ENCODE measurements at places on chromosomes 3 and 15.

DNA sequence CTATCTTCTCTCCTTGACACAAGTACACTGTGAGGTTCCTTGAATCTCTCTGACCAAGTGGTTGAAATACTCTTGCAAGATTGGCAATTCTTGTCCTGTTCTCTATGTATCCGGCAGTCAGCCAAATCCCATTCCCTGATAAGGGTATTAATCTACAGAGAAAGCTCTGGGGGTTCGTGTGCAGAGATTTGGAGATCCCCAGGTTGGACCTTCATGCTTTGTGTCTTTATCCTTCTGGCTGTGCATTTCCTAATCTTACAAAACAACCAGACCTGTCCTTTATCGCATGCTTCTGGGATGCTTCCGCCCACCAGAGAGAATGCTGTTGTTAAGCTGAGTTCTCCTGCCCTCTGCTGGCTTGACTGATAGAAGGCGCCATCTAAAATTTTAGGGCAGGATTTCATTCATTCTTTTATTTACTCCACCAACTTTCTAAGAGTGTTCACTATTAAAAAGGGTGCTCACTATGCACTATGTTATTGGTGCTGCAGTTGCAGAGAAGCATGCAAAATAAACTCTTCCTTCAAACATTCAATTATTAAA is 8.6 kb upstream of the SST start:
- DNase-seq, result peak; percentile 2

- DNase-seq, result no peak
Measured at GRCh38 chr15:68638953-68639515, 60.2 kb downstream of the CORO2B start.

DNA sequence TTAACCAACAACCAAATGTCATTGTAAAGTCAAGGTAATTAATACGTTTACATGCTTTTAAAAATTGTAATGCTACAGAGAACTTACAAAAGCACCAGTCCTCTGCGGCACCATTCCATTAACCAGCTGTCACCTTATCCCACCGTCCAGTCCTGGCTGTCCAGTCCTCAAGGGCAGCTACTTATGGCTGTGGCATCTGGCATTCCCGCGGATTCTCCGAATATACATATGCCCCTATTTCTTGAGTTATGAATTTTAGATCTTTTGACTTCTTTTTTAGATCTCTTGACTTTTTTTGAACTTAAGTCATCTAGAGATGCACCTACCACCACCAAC is 382 bp upstream of the POMGNT2 start:
- DNase-seq, result no peak

DNA sequence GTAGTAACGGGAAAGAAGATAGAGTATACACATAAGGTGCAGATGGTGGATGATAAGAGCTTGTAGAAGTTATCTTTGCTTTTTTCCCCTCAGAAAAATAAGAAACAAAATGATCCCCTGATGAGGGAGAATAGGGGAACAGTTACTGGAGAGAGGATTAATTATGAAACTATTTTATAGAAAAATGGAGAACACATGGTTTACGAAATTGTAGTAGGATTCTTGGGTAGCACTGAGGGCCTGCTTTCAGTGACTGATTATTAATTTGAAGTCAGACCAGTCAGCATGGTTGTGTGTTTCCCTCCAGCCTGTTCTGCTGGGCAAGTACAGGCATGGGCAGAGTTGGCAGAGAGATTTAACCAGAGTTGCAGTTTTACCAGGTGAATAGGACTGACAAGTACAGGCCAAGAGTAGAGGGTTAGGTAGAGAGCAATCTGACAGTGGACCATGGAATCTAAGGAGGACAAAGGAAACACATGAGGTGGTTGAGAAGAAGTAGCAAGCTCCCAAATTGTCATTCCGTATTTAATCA is 5.9 kb downstream of the SLC49A4 start:
- DNase-seq, result no peak

DNA sequence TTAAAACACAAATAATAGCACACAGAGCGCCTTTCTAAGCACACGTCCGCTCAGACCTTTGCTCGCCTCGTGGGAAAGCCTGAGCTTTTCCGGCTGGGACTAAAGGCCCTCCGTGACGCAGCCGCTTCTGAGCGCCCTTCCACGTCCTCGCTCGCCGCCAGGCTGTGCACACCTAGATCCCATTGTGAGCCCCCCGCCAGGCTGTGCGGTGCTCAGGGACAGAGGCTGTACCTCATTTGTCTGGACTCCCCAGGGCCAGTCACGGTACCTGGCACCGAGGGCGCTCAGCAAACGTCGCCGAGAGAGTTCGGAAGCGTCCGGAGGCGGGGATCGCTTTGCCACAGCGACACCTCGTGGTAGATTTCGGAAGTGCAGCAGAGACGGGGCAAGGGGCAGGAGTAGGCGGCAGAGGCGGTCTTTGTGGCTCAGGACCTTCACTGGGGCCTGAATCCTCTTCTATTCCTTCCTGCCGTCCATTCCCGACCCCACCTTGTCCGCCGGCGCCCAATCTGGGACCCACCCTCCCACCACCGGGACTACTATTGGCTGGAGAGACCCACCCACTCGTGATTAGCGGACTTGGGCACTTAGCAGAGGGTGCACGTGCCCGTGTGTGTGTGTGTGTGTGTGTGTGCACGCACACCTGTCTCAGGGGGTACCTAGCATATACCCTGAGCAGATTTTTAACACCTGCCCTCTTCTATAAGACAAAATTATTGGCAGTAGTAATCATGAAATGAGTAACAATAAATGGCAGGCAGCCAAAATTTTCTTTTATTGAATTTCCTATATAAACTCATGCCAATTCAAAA is 65.6 kb downstream of the RHCG start:
- DNase-seq, result peak; percentile 90

DNA sequence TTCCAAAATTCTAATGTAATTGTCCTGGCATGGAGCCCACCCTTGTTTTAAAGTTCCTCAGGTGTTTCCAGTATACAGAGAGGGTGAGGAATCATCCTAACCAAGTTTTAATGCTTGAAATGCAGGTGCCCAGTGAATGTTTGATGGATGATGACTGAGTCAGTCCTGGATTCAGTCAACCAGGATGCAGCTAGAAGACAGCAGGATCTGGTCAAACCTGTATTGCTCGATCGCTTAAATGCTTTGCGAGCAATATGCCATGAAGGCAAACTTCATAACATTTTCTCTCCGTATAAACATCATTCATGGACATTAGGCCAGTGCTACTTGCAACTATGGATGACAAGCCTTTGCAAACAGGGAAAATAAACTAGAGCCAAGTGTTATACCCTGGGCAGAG is 591.2 kb downstream of the RSL24D1 start:
- DNase-seq, result no peak

DNA sequence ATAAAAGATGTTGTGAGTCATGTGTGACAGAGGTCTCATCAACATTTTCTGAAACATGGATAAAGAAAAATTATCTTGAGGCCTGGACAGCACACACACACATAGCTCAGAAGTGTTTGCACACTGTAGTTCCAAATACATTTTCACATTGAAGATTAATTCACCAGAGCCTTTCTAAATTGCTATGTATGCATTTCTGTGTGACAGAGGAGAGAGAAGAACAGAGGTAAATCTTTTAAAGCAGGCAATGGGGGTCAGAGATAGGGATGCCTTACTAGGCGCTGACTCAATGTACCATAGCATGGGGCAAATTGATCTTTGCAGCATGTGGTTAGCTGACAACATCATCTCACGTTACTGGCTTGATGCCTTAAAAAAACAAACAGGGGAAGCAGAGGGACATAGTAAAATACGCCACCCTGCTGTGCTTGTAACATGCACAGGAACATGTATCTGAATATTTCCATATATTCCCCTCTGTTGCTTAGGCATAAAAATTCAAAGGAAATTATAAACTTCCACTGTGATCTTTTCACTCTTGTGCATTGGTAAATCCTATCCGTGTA is 7.7 kb downstream of the POU1F1 start:
- DNase-seq, result no peak

GRCh38 chr3:57154470-57155309 is 10.5 kb downstream of the IL17RD start:
- no peak for DNase-seq

DNA sequence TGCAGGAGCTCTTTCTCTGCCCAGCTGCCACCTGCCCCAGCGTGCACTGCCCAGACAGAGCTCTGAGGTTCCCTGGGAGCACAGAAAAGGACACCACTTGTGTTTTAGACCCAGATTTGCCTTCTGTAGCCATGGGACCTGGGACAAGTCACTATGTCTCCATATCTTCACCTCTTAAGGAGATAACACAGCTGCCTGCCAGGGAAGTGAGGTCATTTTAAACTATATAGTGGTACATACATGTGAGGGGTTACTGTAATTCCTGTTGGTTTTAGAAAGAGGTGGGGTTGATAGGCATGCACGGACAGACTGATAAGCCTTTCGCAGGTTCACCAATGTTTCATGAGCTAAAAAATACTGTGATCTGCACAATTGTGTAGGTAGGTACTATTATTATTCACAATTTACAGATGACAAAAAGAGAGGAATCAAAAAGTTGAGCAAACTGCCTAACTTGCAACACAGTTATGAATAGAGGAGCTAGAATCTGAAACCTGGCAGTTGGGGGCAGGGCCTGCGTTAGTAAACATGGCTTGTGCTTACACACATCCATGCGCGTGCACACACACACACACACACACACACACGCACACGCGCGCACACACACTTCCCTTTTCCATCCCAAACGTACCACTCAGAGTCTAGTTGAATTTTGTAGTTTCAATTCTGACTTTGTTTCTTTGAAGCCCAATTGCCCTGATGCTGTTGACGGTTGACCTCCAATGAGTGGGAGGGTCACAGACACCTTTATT is 193.6 kb downstream of the FAM43A start:
- no peak for DNase-seq

- no peak for DNase-seq
Measured at GRCh38 chr15:77029166-77030047, 34.5 kb downstream of the PSTPIP1 start.

GRCh38 chr3:154022606-154023005 is 98.6 kb upstream of the ARHGEF26 start:
- DNase-seq, result no peak

DNA sequence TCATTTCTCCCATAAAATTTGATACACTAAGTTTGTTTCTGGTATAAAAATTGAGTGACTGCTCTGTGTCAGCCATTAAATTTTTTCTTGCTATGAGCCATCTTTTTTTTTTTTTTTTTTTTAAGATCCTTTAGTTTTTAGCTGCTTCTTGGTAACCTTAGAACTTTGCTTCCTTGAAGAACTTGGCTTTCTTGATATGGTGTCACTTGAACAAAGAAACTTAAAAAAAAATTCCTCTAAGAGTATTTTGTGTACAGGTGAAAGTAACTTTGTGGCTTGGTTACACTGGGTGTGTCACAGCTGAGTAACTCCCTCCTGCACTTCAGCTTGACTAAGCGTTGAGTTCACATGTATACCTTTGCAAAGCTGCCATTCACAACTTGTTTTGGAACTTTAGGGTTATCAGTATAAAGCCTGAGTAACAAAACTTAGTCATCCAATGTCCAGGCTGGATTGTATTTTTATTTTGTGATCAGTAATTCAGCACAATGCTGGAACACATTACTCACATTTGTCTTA is 6.5 kb downstream of the CHD2 start:
- no peak for DNase-seq

All from effector memory CD8-positive, alpha-beta T cell (primary cell).